ENCODE measurements at places on chromosomes 7 and 10.

DNA sequence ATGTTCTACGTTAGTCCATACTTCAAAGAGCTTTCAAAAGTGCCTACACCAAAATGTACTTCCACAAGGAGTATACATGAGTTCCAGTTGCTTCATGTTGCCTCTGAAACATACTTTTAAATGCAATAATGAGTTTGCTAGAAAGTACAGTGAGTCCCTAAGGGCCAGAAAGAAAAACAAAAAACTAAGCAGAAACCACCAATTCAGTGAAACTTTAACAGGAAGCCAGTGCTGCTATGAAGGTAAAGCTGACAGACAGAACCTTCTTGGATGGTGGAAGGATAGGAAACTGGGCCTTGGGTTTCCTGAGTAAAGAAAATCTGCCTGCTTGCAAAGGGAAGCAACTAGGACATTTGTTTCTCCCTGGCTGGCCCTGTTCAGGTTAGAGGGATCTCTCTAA is 104.2 kb downstream of the CTTNBP2 start:
- no peak for DNase-seq

DNA sequence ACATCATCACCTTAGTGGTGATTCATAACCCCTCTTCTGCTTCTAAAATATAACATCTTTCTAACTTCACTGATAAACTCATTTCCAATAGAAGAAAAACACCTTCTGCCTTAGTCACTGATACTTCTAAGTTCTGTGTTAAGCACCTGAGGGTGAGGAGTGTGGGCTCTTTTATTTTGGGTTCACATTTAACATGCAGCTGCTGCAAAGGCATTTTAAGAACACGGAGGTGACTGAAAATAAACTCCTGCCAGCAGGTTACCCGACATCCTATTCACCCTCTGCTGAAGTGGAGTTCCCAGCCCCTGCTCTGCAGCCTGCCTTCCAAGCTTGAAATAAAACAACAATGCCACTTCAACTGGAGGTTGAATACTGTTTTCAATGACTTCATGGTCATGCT is 202.9 kb upstream of the PLXNA4 start:
- DNase-seq = no peak

DNA sequence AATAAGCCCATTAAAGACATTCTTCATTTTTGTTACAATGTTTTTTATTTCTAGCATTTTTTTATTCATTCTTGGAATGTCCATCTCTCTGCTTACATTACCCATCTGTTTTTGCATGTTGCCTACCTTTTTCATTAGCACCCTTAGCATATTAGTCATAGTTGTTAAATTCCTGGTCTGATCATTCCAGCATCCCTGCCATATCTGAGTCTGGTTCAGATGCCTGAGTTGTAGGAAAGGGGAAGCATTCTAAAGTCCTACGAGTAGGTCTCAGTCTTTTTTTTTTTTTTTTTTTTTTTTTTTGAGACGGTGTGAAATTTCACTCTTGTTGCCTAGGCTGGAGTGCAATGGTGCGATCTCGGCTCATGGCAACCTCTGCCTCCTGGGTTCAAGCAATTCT is 19.7 kb upstream of the NRF1 start:
- DNase-seq = no peak

- DNase-seq = no peak
Measured at GRCh38 chr7:26624839-26625238, 239.6 kb downstream of the SKAP2 start.

- DNase-seq = no peak
Measured at GRCh38 chr7:49926720-49927119, 153.3 kb downstream of the VWC2 start.

GRCh38 chr7:31852462-31852861 is 165.4 kb downstream of the PPP1R17 start:
- DNase-seq = no peak

DNA sequence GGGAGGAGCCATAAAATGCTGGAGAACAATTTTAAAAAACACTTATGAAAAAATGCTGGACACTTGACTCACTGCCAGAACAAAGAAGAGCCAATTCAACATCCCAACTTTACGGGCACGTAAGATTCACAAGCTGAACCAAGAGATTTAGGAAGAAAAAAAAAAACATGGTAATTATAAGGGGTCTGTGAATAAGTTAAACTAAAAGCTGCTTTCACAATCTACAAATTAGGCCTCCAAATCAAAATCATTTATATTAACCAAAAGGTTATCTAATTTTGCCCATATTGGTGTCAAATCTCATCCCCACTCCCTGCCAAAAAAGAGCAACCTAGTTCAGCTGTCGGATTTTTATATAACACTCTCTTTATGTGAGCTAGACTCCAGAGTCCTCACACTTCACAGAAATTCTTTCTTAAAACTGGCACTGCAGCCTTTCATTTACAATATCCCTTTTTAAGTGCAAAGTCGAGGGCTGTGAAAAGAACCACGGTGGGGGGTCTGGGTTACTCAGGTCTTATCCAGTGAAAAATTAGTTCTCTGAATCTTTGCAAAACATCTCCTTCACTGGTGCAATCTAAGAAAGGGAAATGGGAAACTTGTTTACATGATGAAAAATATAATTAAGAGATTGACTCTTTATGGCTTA is 30.4 kb upstream of the DGKI start:
- DNase-seq = no peak

DNA sequence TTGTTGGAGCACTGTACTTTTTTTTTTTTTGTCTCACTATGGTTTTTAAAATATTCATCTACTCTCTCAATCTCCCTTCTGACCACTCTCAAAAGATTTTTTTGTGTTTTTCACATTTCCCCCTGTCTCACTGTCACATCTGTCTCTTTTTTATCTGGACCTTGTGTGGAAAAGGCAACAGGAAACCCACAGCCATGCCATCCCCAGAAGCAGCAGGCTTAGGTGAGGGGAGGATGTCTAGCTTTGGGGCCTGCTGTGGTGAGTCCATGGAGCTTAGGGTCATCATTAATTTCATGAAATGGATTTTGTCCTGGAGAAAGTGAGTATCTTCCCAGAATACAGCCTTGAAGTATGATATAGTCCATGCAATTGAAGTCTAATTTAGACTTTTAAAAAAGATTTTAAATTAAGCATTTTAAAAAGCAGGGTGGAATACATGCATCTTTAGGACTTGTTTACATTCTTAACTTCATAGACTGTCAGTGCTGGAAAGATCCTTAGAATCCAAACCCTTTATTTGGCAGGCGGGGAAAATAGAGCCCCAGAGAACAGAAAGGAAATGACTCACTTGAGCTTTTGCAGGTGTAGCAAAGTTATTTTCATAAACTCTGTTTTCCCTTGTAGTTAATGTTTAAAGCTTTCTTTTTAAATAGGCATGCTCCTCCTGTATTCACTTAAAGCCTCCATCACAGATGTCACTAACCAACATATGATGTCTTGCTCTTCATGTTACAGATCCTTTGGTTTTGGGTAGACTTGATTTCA is 25.1 kb downstream of the MINDY4 start:
- DNase-seq = no peak

DNA sequence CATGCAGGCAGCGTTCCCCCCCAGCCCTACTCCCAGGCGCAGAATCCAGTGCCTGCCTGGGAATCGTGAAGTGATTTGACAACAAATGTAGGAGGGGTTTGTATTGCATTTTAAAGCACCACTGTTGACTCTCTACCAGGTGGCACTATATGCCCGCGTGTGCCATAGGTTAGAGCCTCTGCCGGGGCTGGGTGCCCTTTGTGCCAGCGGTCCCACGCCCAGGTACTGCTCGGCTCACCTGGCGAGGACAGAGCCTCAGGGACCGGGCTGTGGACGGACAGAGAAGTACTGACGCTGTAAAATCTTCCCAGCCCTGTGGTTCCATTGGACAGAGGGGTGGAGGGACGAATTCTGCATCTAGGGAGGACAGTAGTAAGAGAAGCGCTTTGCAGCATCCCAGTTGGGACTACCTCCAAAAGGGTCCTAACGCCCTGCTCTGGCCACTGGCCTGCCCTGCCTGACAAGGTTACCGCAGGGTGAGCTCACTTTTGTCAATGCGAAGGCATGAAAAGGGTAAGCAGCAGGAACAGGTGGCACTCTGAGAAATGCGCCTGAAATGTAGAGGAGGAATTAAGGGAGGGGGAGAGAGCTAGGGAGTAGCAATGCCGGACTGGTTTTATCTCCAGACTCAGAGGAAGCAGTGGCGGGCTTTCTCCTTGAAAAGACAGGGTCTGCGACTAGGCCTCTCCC is 788 bp upstream of the CACNA2D1 start:
- DNase-seq = no peak

GRCh38 chr10:10160821-10161312 is 856.8 kb upstream of the CELF2 start:
- DNase-seq = no peak

DNA sequence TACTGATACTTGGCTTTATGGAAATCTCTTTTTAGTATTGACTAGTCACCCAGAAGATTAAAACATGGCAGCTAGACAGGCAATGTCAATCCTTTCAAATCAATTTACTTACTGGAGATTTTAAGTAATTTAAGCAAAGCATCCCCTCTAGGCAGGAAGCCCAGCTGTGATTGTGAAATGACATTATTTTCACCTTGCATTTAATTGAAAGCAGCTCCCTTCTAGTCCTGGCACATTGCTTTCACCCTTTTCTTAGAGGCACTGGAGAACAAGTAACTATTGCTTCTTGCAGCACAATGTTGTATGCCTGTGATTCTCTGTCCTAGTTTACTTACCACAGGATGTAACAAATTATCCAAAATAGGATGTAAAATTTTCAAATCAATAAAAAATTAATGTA is 13.3 kb downstream of the ST7 start:
- DNase-seq = no peak

DNA sequence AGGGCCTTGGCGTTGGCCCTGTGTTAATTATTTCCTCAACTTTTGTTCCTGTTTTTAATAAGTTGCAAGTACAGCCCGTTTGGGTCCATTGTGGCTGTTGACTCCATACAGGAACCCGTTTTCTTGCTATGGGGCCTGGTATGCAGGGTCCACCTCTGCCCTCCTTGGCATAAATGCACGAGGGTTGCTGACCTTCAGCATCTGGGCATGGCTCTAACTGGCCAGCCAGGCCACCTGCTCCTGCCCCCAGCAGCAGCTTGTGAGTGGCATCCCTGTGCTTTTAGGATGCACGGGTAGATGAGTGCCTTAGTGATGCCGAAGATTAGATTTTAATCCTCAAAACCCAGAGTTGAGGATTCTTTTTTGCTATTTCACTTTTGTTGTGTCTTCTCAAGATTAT is 123.2 kb downstream of the GLRX3 start:
- no peak for DNase-seq

DNA sequence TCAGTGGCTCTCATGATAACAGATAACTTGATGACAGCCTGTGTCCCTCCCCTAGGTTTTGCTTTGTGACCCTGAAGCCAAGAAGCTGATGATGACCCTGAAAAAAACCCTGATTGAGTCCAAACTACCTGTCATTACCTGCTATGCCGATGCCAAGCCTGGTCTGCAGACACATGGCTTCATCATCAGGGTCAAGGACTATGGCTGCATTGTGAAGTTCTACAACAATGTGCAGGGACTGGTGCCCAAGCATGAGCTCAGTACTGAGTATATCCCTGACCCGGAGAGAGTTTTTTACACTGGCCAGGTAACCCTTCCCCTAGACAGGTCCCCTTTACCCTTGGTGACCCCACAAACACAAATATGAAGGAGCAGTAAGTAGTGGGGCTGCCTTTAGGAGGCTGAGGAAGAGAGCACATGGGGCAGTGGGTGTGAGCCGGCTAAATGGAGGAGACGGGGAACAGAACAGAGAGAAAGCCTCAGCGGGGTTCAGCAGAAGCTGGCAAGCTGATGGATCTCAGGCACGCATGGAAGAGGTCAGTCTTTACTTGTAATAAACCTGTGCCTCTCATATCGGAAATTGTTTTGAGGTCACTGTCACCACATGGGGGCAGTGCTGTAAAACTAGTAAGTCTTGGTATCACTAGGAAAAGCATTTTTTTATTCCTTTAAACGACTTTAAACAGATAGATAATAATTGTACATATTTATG is 20.2 kb downstream of the PDCD11 start:
- DNase-seq = peak; percentile 10

DNA sequence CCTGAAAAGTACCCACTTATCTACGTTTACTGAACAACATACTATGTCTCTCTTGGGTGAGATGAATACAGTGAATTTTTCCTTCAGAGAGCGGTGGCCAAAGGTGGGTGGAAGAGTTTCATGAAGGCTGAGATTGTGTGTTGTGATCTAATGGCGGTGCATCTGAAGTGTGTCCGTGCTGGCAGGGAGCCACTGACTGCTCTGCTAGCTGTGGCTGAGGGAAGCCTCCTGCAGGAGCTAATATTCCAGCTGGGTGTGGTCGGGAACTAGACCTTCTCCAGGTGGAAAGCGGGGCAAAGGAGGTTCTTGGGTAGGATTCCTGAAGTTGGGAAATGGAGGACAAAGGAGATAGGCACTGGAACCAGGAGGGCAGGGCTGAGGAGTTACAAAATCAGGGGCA is 69.2 kb upstream of the GRB10 start:
- no peak for DNase-seq

GRCh38 chr7:28228396-28228795 is 47.8 kb upstream of the JAZF1 start:
- DNase-seq = no peak

DNA sequence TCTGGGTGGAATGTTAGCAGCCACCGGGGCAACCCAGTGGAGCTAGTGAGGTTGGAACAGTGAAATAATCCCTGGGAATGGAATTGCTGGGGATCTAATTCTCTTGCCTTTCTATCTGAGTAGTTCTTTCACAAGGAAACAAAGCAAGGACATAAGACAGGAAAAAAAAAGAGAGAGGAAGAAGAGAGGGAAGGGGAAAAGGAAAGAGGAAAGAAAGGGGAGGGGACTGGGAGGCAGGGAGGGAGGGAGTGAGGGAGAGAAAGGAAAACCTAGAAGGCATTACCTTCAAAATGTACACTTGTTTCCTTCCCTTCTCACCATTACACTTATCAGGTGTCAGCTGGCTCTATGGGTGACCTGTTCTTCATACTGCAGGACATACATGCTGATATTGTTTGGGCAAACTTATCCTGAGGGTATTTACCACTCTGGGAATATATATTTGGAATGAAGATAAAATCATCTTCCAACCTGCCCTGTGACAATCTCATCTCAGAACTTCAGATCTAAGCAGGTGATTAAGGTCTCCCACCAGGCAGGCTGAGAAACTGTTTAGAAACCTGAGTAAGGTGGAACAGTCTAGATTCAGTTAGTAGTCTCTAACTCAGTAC is 50.0 kb upstream of the KCNIP2 start:
- DNase-seq = no peak

- DNase-seq = no peak
Measured at GRCh38 chr10:71342573-71343391, 23.7 kb downstream of the SLC29A3 start.

- no peak for DNase-seq
Measured at GRCh38 chr7:154259396-154259795, 207.2 kb downstream of the DPP6 start.

GRCh38 chr10:95419399-95419798 is 128.6 kb upstream of the PDLIM1 start:
- no peak for DNase-seq

Data from stimulated activated CD4-positive, alpha-beta T cell treated with anti-CD3 and anti-CD28 coated beads, TNF-alpha, amount 100 ng/mL, for 1 hour (primary cell).